Right lobe of liver (tissue), 6 donors: ENCODE measurements at places on chromosomes 3 and 15.

GRCh38 chr3:46299608-46300460, 54.1 kb upstream of the CCR2 start:
- no peak overlapping the region for H3K4me3 ChIP-seq
- no peaks in the 10 kb centered on the region for H3K36me3 ChIP-seq
- no peaks in the 10 kb centered on the region for H3K4me1 ChIP-seq
- no peak for DNase-seq

GRCh38 chr3:177371888-177372287, 174.6 kb upstream of the TBL1XR1 start:
- DNase-seq: no peak
- H3K36me3 ChIP-seq: no peaks in the 10 kb centered on the region
- H3K4me3 ChIP-seq: no peak overlapping the region
- H3K27ac ChIP-seq: no peak overlapping the region
- no peaks in the 10 kb centered on the region for H3K27me3 ChIP-seq

DNA sequence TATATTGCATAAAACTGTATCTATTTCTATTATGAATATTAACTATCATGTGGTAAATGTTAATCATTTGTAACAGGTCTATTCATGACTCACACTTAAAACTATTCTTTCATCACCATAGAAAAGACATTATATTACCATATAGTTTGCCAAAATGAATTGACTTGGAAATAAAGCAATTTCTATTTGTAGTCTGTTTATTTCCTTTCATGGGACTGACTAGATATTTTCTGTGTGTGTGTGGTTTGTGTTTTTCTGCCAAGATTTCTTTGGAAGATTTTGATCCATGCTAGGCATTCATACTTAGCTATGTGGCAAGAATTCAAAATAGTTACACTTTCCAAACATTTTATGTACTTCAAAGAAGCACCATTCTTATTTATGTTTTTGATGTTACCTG, 522.5 kb upstream of the AGTR1 start:
- no peaks in the 10 kb centered on the region for H3K27me3 ChIP-seq
- H3K4me1 ChIP-seq: no peaks in the 10 kb centered on the region
- H3K27ac ChIP-seq: no peak overlapping the region
- H3K4me3 ChIP-seq: no peak overlapping the region

- H3K36me3 ChIP-seq: no peaks in the 10 kb centered on the region
- H3K4me3 ChIP-seq: no peak overlapping the region
- H3K4me1 ChIP-seq: no peaks in the 10 kb centered on the region
- DNase-seq: no peak
- no peaks in the 10 kb centered on the region for H3K27me3 ChIP-seq
- no peak overlapping the region for H3K27ac ChIP-seq
Measured at GRCh38 chr15:90412356-90413194, 24.5 kb downstream of the IQGAP1 start.

DNA sequence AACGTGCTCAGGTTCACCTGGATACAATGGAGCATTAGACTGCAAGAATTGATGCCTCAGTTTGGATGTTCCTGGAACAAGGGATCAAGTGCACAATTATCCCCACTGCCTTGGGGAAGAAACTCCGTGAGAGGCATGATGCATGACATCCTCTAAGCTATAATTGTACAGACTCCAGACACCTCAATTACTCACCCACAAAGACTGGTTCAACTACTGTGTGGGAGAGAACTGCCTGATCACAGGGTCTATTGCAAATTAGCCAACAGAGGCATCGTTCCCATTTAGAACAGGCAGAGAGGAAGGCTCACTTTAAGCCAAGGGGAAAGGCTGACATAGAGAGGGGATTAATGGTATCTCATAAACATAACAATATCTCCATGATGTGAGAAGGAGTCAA, 43.5 kb downstream of the ARRDC4 start:
- H3K36me3 ChIP-seq: no peaks in the 10 kb centered on the region
- H3K27ac ChIP-seq: no peak overlapping the region
- no peaks in the 10 kb centered on the region for H3K4me1 ChIP-seq
- DNase-seq: no peak
- no peaks in the 10 kb centered on the region for H3K27me3 ChIP-seq

DNA sequence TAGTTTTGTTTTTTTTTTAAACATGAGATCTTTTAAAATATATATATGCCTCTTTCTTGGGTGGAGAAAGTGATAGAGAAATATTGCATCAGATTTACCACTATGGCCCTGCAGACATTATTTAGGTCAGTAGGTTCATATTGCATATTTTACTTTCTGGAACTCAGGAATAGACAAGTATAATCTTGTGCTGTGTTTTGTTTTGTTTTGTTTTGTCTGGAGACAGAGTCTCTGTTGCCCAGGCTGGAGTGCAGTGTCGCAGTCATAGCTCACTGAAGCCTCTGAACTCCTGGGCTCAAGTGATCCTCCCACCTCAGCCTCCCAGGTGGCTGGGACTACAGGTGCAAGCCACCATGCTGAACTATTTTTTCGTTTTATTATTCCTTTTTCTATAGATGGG, 21.5 kb upstream of the DUT start:
- H3K4me1 ChIP-seq: no peaks in the 10 kb centered on the region
- DNase-seq: no peak
- H3K36me3 ChIP-seq: no peaks in the 10 kb centered on the region
- no peak overlapping the region for H3K27ac ChIP-seq
- H3K27me3 ChIP-seq: no peaks in the 10 kb centered on the region

GRCh38 chr3:55899887-55900286, 412.8 kb upstream of the WNT5A start:
- DNase-seq: no peak
- H3K27me3 ChIP-seq: no peaks in the 10 kb centered on the region
- H3K27ac ChIP-seq: no peak overlapping the region
- no peaks in the 10 kb centered on the region for H3K4me1 ChIP-seq
- no peaks in the 10 kb centered on the region for H3K36me3 ChIP-seq
- no peak overlapping the region for H3K4me3 ChIP-seq

- no peaks in the 10 kb centered on the region for H3K27me3 ChIP-seq
- H3K4me3 ChIP-seq: no peak overlapping the region
- DNase-seq: no peak
- no peak overlapping the region for H3K27ac ChIP-seq
Measured at GRCh38 chr15:69767191-69767590, 314.6 kb downstream of the RPLP1 start.

GRCh38 chr15:40439960-40440742, 602 bp upstream of the BAHD1 start:
- H3K27ac ChIP-seq: no peak overlapping the region
- no peaks in the 10 kb centered on the region for H3K27me3 ChIP-seq

DNA sequence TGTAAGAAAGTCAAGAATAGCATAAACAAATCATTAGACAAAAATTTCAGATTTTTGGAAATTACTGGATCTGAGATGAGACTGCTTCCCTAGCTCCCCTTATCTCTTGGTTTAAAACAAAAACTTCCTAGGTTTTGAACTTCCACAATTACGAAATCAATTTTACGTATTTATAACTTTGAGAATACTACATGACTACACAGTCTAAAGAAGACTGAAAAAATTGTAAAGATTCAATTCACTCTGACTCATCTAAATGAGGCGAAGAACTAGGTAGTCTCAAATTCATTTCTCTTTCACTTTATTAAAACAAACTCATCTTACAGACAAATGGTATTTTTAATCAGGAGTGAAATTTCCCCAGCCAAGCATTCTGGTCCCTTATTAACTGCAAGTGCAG, 10.3 kb downstream of the CCDC54 start:
- H3K36me3 ChIP-seq: no peaks in the 10 kb centered on the region
- no peak overlapping the region for H3K4me3 ChIP-seq
- no peaks in the 10 kb centered on the region for H3K4me1 ChIP-seq
- H3K27ac ChIP-seq: no peak overlapping the region
- H3K27me3 ChIP-seq: no peaks in the 10 kb centered on the region
- DNase-seq: no peak

DNA sequence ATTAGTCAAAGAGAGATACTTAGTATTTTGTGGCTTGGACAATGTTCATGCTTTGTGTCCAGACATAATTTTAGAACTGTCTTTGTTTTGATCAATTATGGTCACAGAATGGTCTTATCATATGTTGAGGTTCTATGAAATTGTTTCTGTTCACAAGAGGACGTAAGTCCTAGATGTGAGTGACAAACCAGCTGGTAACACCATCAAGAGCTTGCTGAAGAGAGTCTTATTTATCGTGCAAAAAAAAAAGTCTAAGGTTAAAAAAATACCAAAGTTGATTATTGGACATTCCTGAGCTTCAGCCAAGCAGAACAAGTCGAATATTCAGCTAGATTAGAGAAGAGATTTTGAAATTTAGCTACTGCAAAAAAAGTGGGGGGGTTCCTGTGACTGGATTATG, 495.9 kb upstream of the NAALADL2 start:
- no peak for DNase-seq
- H3K27ac ChIP-seq: no peak overlapping the region
- no peaks in the 10 kb centered on the region for H3K4me1 ChIP-seq
- no peaks in the 10 kb centered on the region for H3K27me3 ChIP-seq
- no peaks in the 10 kb centered on the region for H3K36me3 ChIP-seq

- no peak overlapping the region for H3K27ac ChIP-seq
- DNase-seq: no peak
- no peaks in the 10 kb centered on the region for H3K4me1 ChIP-seq
Measured at GRCh38 chr3:128222796-128223385, 69.6 kb downstream of the EEFSEC start.

- no peaks in the 10 kb centered on the region for H3K4me1 ChIP-seq
- H3K36me3 ChIP-seq: no peaks in the 10 kb centered on the region
- no peak for DNase-seq
- H3K4me3 ChIP-seq: no peak overlapping the region
- H3K27ac ChIP-seq: no peak overlapping the region
- H3K27me3 ChIP-seq: no peaks in the 10 kb centered on the region
Measured at GRCh38 chr15:95368191-95368590, 962.3 kb upstream of the NR2F2 start.

- no peak overlapping the region for H3K27ac ChIP-seq
- no peak overlapping the region for H3K4me3 ChIP-seq
- DNase-seq: no peak
- no peaks in the 10 kb centered on the region for H3K4me1 ChIP-seq
Measured at GRCh38 chr15:63004211-63004610, 38.3 kb upstream of the TPM1 start.

DNA sequence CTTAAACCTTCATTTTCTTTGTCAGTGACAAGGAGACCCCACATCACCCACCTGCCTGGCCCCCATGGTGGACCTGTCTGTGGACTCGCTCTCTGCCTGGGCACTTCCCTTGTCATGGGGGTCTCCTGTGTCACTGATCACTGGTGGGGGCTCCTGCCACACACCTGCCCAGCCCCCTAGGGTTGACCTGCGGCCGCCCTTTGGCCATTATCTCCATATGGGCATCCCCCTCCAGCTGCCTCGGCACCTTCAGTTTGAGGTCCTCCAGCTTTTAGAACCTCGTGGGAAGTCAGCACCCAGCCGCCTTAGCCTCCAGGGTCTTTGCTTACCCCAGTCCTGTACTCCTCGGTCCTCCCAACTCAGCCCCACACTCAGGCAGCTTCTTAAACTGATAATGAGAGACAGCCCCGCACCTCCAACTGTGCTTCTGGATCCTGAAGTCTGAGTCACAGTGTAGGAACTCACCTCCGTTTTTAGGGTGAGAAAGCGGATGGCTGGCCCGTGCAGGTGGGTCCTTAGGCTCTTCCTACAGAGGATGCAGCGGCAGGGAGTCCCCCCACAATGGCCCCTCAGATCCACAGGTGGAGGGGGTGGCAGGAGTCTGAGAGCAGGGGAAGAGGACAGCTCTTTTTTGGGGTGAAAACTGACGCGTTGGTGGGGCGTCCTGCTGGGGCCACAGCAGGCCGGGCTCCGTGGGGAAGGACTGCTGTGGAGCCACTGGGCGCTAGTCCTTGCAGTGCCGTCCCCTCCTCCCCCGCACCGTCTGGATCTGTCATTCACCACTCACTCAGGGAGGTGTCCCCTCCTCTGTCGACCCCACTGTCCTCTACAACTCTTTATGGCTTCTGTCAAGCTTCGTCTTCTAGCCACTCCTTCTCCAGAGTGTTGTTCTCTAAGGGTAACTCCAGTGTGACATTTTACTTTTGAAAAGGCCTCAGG, 8.7 kb upstream of the PRR23E start:
- H3K4me3 ChIP-seq: no peak overlapping the region
- H3K4me1 ChIP-seq: no peaks in the 10 kb centered on the region
- no peak overlapping the region for H3K27ac ChIP-seq

DNA sequence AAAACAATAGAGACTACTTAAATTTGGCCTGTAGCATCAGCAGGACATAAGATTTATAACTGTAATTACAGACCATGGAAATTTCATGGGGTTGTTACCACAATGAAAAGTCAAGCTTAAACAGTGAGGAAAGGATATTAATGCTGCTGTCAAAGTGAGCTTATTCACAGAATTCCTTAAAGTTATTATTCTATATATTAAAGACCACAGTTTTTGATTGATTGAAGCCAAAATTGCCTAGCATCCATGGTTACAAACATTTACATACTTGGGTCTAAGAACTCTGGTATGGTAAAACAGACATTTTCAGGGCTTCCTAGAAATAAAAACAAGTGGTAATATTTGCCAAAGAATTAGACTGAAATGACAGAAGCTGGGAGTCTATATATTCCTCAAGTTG, 248.6 kb downstream of the ATP8B4 start:
- no peak for DNase-seq
- no peak overlapping the region for H3K4me3 ChIP-seq
- no peaks in the 10 kb centered on the region for H3K4me1 ChIP-seq
- H3K27me3 ChIP-seq: no peaks in the 10 kb centered on the region
- H3K27ac ChIP-seq: no peak overlapping the region
- H3K36me3 ChIP-seq: no peaks in the 10 kb centered on the region
